Activated CD8-positive, alpha-beta T cell treated with anti-CD3 and anti-CD28 coated beads, Interleukin-2, amount 10 ng/mL, durations not matched to agents 7 days and 5 days (primary cell): ENCODE measurements at places on chromosomes 11 and 22. TPM values are rescaled to one million over a fixed set of nuclear protein-coding genes. Genes with fewer than 3 reads are reported as not detected.

GRCh38 chr11:69878144-69878883, 59.1 kb upstream of the FGF3 start:
- DNase-seq: no peak
- H3K4me3 ChIP-seq: no peak overlapping the region
- H3K27me3 ChIP-seq: peaks cover 3% of the 10 kb centered on the region
- H3K36me3 ChIP-seq: no peaks in the 10 kb centered on the region
- no peaks in the 10 kb centered on the region for H3K4me1 ChIP-seq

DNA sequence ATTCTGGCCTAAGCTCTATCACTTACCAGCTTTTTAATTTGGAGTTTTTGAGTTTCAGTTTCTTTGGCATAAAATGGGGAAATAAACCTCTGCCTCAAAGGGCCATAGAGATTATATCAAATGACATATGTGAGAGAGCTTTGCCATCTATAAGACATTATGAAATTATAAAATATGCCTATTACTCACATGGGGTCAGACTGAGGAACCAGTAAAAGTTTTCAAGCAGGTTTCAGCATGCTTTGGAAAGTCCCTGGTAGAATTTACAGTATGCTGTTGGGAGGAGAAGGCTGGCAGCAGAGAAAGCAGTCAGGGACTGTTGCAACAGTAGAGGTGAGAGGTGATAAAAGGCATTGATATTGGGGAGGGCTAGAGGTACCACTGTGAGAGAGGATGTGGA, 13.6 kb upstream of the MTNR1B start:
- H3K27ac ChIP-seq: no peak overlapping the region
- DNase-seq: no peak
- no peaks in the 10 kb centered on the region for H3K36me3 ChIP-seq

GRCh38 chr11:134453441-134453840, 41.4 kb upstream of the B3GAT1 start:
- H3K27me3 ChIP-seq: no peaks in the 10 kb centered on the region
- H3K27ac ChIP-seq: no peak overlapping the region
- no peak for DNase-seq
- H3K4me1 ChIP-seq: no peaks in the 10 kb centered on the region

- no peak overlapping the region for H3K27ac ChIP-seq
- peaks cover 15% of the 10 kb centered on the region for H3K4me1 ChIP-seq
- peaks cover 53% of the 10 kb centered on the region for H3K27me3 ChIP-seq
- H3K36me3 ChIP-seq: no peaks in the 10 kb centered on the region
- H3K4me3 ChIP-seq: no peak overlapping the region
- no peak for DNase-seq
Measured at GRCh38 chr11:64720167-64720566, 2.8 kb downstream of the NRXN2 start.

DNA sequence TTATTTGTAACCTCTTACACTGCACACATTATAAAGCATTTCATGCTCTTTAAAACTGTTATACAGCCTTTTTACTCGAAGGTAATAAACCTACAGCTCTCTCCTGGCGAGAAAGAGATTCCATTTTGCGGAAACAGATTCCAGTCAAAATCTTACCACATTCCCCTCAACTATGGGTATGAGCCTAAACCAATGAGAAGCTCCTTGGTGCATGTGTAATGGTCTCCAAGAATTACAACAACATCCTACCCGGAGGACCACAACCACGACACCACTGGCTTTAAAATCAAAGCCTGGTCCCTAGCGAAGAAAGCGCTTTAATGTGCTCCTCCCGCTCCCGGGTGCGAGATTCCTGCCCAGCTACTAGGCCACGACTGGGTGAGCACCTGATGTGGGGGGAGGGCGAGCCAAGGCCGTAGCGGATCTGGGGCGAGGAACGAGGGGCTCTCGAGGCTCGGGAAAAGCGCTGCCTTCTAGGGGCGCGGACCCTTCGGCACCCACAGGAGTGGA, 821 bp downstream of the CELF1 start:
- peak overlapping the region; percentile 95 for H3K4me3 ChIP-seq
- peaks cover 41% of the 10 kb centered on the region for H3K4me1 ChIP-seq
- peak overlapping the region; percentile 94 for H3K27ac ChIP-seq
- peaks cover 34% of the 10 kb centered on the region for H3K36me3 ChIP-seq
- DNase-seq: peak; percentile 39

- no peak for DNase-seq
- H3K27me3 ChIP-seq: peaks cover 3% of the 10 kb centered on the region
- H3K4me1 ChIP-seq: peaks cover under 1% of the 10 kb centered on the region
- H3K36me3 ChIP-seq: no peaks in the 10 kb centered on the region
- H3K4me3 ChIP-seq: no peak overlapping the region
- H3K27ac ChIP-seq: no peak overlapping the region
Measured at GRCh38 chr11:112017538-112017937, 7.7 kb upstream of the DLAT start.

DNA sequence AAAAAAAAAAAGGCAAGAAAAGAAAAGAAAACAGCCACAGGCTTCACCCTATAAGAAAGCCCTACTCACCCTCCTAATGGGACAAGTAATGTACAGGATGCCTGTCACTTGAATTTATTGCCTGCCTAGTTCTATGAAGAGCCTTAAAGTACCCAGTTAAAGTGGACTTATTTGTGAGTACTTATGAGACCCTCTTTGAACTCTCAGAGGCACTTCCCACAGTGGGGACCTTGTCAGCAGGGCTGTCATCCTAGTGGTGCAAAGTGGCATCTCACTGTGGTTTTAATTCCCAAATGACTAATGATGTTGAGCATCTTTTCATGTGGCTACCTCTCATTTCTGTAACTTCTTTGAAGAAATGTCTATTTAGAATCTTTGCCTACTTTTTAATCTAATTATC, 41.8 kb upstream of the BARX2 start:
- H3K27ac ChIP-seq: no peak overlapping the region
- H3K27me3 ChIP-seq: peaks cover under 1% of the 10 kb centered on the region
- H3K4me3 ChIP-seq: no peak overlapping the region
- no peaks in the 10 kb centered on the region for H3K4me1 ChIP-seq

DNA sequence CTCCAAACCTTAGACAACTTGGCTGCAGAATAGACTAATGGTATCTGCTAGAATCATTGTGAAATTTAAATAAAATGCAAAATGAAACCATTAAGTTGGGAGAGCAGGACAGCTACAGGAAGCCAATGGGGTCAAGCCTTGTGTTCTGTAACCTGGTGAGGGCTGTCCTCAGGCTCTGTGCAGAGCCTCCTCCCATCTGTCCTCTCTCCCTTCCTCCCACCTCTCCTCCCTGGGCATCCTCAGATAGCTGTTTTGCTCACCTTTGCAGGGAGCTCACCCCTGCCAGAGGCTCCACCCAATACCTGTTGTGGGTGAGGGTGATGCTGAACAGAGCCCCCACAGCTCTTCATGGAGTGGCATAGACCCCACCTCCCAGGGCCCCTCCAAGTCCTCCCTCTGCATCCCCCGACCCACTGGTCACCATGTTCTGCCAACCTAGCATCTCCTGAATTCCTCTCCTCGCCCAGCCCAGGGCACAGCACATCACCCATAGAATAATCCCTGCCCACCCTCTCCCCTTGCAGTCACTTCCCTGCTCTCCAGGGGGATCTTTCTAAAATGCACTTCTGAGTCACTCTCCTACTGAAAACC, 100.3 kb downstream of the PDE2A start:
- peaks cover 17% of the 10 kb centered on the region for H3K27me3 ChIP-seq
- no peak for DNase-seq
- peaks cover 14% of the 10 kb centered on the region for H3K4me1 ChIP-seq
- H3K4me3 ChIP-seq: no peak overlapping the region
- no peaks in the 10 kb centered on the region for H3K36me3 ChIP-seq

DNA sequence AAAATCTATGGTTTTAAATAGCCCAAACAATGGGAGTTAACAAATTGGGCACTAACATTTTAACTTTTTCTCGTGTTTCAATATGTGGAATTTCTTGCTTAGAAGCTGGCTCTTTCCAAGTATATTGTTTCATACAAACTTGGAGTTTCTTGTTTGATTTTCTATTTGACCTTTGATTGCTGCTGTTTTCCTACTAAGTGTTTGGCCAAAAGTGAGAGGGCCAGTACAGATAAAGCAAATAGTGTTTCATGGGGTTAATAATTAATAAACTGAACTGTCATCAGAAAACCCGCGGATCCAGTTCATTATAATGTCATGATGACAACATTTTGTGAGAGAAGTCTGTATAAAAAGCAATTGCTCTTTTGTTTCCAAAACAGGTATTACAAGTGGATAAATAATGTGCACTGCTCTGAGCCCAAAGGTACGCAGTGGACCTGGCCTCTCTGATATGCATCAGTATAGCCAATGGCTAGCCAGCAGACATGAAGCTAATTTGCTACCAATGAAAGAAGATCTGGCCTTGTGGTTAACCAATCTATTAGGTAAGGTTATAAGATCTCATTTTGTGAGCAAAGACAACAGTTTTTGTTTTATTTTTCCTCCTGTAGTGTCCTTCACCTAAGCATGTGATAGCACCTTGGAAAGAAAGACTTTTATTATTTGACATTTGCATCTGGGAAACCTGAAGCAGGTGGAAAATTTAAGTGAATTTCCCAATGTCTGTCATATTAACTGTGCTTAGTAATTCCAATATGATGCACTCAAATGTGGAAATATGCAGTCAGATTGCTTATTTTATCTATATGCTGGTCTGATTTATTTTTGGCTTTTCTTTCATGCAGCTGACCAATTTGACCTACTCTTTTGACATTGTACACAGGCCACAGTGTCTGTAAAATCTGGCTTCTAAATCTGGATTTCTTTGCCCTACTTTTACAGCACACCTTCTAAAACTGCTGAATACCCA, 8.3 kb downstream of the GAS2 start:
- DNase-seq: no peak
- H3K4me1 ChIP-seq: no peaks in the 10 kb centered on the region
- peaks cover 7% of the 10 kb centered on the region for H3K27me3 ChIP-seq
- H3K36me3 ChIP-seq: no peaks in the 10 kb centered on the region
- H3K4me3 ChIP-seq: no peak overlapping the region
- H3K27ac ChIP-seq: no peak overlapping the region

DNA sequence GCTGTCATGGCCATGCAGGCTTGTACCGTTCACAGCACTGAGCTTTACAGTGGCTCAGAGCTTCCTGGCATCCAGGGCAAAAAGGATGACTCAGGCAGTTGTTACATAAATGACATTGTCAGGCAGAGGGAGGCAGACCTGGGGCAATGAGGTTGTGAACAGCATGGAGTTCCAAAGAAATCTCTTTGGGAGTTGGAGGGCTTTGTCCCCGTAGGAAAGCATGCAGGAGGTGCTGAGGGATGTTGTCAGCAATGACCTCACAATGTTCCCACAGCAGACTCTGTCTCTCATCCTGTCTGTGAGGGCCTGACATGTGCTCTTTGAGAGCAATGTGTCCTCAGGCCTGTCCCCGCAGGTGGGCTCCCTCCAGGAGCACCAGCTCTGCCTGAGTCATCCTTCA, 25.9 kb upstream of the PDE2A start:
- no peaks in the 10 kb centered on the region for H3K4me1 ChIP-seq
- H3K27me3 ChIP-seq: no peaks in the 10 kb centered on the region
- no peak for DNase-seq

- DNase-seq: no peak
- no peak overlapping the region for H3K27ac ChIP-seq
- H3K4me1 ChIP-seq: no peaks in the 10 kb centered on the region
- peaks cover 2% of the 10 kb centered on the region for H3K36me3 ChIP-seq
- no peaks in the 10 kb centered on the region for H3K27me3 ChIP-seq
- no peak overlapping the region for H3K4me3 ChIP-seq
Measured at GRCh38 chr22:48838846-48839730, 988.6 kb downstream of the BRD1 start.

GRCh38 chr11:65651339-65651588, 11.5 kb downstream of the RELA start:
- peak overlapping the region; percentile 77 for H3K4me3 ChIP-seq
- H3K27ac ChIP-seq: peak overlapping the region; percentile 90
- H3K27me3 ChIP-seq: no peaks in the 10 kb centered on the region

GRCh38 chr11:111452817-111453552, 59.2 kb downstream of the BTG4 start:
- peaks cover 1% of the 10 kb centered on the region for H3K27me3 ChIP-seq
- H3K27ac ChIP-seq: no peak overlapping the region
- no peak overlapping the region for H3K4me3 ChIP-seq
- peaks cover 5% of the 10 kb centered on the region for H3K4me1 ChIP-seq

DNA sequence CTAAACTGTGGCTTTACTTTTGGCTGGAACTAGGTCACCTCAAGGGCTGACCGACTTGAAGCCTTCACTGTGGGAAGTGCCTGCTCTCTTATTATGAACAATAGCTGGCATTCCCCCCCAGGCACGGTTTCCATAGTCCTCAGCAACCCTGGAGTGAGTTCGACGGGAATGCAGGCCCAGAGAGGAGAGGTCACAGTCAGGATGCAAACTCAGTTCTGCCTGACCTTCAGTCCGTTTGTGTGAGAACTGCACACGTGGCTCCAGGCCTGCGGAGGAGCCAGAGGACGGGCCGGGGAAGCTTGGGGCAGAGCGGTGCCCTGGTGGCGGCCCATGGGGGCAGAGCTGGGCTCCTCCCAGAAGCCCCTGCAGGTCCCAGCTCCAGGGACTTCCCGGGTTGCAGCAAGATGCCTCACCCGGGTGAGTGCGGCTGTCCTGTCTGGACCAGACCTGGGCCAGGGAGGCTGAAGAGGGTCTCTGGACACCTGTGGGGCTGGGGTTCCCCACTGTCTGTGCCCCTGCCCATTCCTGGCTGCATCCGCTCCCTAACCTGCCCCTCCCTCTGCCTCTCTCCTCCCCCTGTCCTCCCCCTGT, 17.2 kb downstream of the SLC25A18 start:
- no peak overlapping the region for H3K4me3 ChIP-seq
- H3K27ac ChIP-seq: no peak overlapping the region
- DNase-seq: no peak

- H3K36me3 ChIP-seq: no peaks in the 10 kb centered on the region
- no peak overlapping the region for H3K27ac ChIP-seq
- no peak for DNase-seq
- H3K27me3 ChIP-seq: peaks cover 2% of the 10 kb centered on the region
- peaks cover 8% of the 10 kb centered on the region for H3K4me1 ChIP-seq
- H3K4me3 ChIP-seq: no peak overlapping the region
Measured at GRCh38 chr22:28874811-28875320, 8.5 kb upstream of the ZNRF3 start.

DNA sequence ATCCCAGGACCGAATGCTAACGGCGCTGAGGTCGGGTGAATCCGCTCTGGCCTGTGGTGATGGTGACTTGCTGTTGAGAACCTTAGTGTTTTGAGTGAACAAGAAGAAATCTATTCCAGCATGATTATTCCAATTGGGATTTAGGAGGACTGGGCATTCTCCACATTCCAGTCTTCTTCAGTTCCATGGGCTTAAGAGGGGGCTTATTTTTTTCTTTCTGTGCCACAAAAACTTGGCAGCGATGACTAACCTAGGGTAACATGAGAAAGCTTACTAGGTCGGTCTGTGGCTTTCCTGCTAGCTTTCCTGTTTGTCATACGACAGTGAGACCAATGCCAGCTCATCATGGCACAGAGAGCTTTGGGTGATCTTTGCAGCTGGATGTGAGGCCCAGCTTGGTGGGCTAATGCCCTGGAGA, 62.9 kb upstream of the ATXN10 start:
- H3K4me3 ChIP-seq: no peak overlapping the region
- peaks cover 17% of the 10 kb centered on the region for H3K4me1 ChIP-seq
- H3K27me3 ChIP-seq: peaks cover 9% of the 10 kb centered on the region
- H3K27ac ChIP-seq: peak overlapping the region; percentile 81
- no peaks in the 10 kb centered on the region for H3K36me3 ChIP-seq
- DNase-seq: peak; percentile 56

GRCh38 chr11:3849297-3849874, 6.1 kb upstream of the STIM1 start:
- H3K4me1 ChIP-seq: peaks cover 49% of the 10 kb centered on the region
- DNase-seq: peak; percentile 68
- no peak overlapping the region for H3K4me3 ChIP-seq
- H3K36me3 ChIP-seq: no peaks in the 10 kb centered on the region

FGF19 gene
- total RNA-seq: not detected

INTS4 gene
- total RNA-seq: 45.1 TPM

IL17REL gene
- not detected for total RNA-seq

NLRP14 gene
- 0.08 TPM for total RNA-seq
